ENCODE measurements at places on chromosomes 1 and 21.

- no peak for DNase-seq
- no peaks in the 10 kb centered on the region for H3K27me3 ChIP-seq
- peaks cover 28% of the 10 kb centered on the region for H3K4me1 ChIP-seq
- H3K36me3 ChIP-seq, result no peaks in the 10 kb centered on the region
- H3K27ac ChIP-seq, result peak overlapping the region; percentile 86
- no peak overlapping the region for H3K4me3 ChIP-seq
Observed at GRCh38 chr1:20612221-20612746, 21.0 kb upstream of the PINK1 start.

DNA sequence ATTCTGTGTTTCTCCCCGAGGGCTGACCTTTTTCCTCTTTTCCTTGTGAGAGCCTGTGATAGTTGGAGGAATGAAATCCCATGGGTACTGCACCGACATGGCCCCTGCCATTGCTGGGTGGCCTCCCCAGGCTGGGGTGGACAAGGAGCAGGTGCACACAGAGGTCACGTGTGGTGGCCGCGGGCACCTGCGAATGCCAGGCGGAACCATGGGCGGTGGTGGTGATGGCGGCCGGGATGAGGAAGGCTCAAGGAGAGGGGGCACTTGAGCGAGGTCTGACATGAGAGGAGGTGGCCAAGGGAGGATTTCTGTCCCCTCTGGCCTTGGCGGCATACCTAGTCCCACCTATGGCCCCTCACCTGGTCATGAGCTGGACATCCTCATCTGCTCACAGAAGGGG is 69.6 kb downstream of the AJAP1 start:
- no peak for DNase-seq
- no peaks in the 10 kb centered on the region for H3K4me1 ChIP-seq
- no peak overlapping the region for H3K27ac ChIP-seq
- H3K36me3 ChIP-seq, result no peaks in the 10 kb centered on the region
- H3K4me3 ChIP-seq, result no peak overlapping the region

DNA sequence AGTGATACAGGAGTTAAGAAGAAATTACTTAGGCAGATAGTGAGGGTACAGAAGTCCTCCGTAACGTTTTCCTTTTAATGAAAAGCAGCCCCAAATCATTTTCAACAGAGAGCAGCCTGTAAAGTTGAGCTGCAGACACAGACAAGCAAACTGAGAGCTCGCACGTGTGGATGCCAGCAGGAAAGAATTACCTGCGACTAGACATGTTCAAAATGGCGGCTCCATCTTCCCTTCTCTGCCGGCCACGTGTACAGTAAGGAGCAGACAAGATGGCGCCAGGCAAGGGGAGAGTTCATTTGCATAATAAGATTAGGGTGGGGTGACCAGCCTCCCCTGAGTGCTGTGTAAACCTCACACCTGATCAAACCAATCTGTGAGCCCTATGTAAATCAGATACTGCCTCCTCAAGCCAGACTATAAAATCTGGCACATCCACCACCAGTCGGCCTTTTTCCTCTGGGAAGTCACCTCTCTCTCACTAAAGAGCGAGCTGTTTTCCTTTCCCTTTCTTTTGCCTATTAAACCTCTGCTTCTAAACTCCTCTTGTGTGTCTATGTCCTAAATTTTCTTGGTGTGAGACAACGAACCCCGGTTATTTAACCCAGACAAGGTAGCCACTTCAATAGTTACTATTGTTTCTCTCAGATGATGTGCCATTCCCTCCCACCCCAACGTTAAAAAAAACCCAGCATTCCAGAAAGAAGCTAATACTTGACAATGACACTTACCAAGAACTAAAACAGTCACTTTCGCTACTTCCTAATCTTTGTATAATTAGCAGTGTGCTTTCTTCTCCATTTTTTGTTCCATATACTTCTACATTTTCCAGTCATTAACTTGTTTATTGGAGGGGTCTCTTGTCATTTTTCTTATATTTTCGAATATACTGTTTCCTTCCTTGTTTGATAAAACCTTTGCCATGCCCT is 27.4 kb downstream of the DUSP10 start:
- H3K4me1 ChIP-seq, result peaks cover 68% of the 10 kb centered on the region
- peaks cover 7% of the 10 kb centered on the region for H3K36me3 ChIP-seq
- H3K27me3 ChIP-seq, result no peaks in the 10 kb centered on the region
- no peak overlapping the region for H3K4me3 ChIP-seq
- no peak for DNase-seq

- H3K36me3 ChIP-seq, result no peaks in the 10 kb centered on the region
- no peak overlapping the region for H3K27ac ChIP-seq
- no peaks in the 10 kb centered on the region for H3K4me1 ChIP-seq
- no peak overlapping the region for H3K4me3 ChIP-seq
Observed at GRCh38 chr1:13733711-13734110, 33.7 kb downstream of the PRDM2 start.

GRCh38 chr1:178283409-178283808 is 189.5 kb downstream of the RASAL2 start:
- peaks cover 29% of the 10 kb centered on the region for H3K4me1 ChIP-seq
- no peak overlapping the region for H3K4me3 ChIP-seq
- peak; percentile 85 for DNase-seq
- peak overlapping the region; percentile 78 for H3K27ac ChIP-seq
- H3K36me3 ChIP-seq, result peaks cover 9% of the 10 kb centered on the region

GRCh38 chr1:232704694-232705680 is 75.1 kb upstream of the SIPA1L2 start:
- H3K27ac ChIP-seq, result no peak overlapping the region
- peak; percentile 40 for DNase-seq
- no peaks in the 10 kb centered on the region for H3K27me3 ChIP-seq
- peaks cover 8% of the 10 kb centered on the region for H3K4me1 ChIP-seq
- no peaks in the 10 kb centered on the region for H3K36me3 ChIP-seq

DNA sequence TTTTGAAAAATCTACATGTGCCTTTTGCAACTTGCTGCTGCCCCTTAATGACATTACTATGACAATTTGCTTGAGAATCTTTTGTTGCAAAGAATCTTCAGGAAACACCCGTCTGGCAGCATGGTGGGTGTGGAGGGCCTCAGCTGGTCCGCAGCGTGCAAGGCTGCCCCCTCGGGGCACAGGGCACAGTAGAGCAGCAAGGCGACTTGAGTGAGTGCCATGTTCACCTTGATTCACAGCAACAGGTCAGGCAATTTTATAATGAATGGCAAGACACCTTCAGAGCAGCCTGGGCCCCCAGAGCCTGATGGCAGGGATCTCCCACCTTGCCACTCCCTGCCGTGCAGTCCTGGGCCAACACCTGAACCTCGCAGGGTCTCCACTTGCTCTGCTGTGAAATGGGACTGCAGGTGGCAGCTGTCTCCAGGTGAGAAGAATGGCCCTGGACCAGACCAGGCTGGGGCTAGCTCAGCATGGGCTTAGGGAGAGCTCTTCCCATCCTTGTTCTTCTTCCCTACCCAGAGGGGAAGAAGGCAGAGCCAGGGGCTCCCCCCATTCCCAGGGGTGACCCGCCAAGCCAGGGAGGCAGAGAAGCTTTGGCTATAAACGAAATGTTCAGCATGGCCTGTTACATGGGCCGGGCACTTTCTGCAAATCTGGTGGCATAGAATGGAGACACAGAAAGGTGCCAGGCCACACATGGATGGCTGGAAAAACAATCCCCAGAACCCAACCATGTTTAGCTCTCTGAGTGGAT is 34.5 kb upstream of the ACTRT2 start:
- no peak overlapping the region for H3K4me3 ChIP-seq
- DNase-seq, result no peak
- H3K27ac ChIP-seq, result no peak overlapping the region
- no peaks in the 10 kb centered on the region for H3K27me3 ChIP-seq
- H3K4me1 ChIP-seq, result no peaks in the 10 kb centered on the region

GRCh38 chr21:14900058-14900457 is 164.7 kb downstream of the NRIP1 start:
- DNase-seq, result no peak
- H3K27me3 ChIP-seq, result no peaks in the 10 kb centered on the region
- no peak overlapping the region for H3K27ac ChIP-seq
- H3K36me3 ChIP-seq, result no peaks in the 10 kb centered on the region
- peaks cover 21% of the 10 kb centered on the region for H3K4me1 ChIP-seq
- no peak overlapping the region for H3K4me3 ChIP-seq

- peak overlapping the region; percentile 87 for H3K27ac ChIP-seq
- no peak for DNase-seq
- H3K4me1 ChIP-seq, result peaks cover 41% of the 10 kb centered on the region
- H3K4me3 ChIP-seq, result no peak overlapping the region
- no peaks in the 10 kb centered on the region for H3K36me3 ChIP-seq
Observed at GRCh38 chr21:35475762-35476161, 426.7 kb upstream of the RUNX1 start.

Data from SJSA1 (cell line).